ENCODE measurements at places on chromosomes 7 and 10.

GRCh38 chr7:55024776-55025175 is 6.0 kb downstream of the EGFR start:
- DNase-seq, result no peak

DNA sequence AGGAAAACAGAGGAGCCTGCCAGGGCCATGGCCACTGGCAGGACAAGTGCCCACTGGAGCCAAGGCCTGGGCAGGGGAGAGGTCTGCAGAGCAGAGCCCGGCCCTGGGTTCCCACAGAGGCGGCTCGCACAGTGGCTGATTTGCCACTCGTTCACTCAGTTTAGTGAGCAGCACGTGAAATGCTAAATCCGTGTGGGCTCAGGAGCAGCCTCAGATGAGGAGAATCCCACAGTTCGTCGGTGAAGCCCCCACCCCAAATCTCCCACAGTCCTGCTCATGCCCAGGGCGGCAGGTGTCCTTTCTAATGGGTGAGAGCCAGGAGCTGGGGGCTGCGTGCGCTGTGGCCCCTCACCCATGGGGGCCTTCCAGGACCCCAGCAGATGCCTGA is 107.7 kb upstream of the FAM20C start:
- no peak for DNase-seq

DNA sequence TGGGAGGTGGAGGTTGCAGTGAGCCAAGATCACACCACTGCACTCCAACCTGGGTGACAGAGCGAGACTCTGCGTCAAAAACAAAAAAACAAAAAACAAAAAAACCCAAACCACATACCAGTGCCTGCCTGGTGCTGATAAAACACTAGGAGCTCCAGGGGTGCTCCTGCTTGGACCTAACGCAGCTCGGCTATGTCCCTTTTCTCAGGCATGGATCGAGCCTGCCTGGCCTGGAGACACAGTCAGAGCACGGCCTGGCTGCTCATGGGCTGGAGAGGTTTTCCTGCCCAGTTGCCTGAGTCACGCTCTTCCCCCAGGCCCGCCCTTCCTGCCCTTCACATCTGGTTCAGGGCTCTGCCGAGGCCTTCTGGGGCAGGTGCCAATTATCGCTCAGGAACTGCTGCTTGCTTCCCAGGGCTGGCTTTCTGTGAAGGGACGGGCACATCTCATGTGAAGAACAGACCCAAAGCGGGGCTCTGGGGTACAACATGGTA is 12.6 kb upstream of the NPFFR1 start:
- DNase-seq, result no peak

DNA sequence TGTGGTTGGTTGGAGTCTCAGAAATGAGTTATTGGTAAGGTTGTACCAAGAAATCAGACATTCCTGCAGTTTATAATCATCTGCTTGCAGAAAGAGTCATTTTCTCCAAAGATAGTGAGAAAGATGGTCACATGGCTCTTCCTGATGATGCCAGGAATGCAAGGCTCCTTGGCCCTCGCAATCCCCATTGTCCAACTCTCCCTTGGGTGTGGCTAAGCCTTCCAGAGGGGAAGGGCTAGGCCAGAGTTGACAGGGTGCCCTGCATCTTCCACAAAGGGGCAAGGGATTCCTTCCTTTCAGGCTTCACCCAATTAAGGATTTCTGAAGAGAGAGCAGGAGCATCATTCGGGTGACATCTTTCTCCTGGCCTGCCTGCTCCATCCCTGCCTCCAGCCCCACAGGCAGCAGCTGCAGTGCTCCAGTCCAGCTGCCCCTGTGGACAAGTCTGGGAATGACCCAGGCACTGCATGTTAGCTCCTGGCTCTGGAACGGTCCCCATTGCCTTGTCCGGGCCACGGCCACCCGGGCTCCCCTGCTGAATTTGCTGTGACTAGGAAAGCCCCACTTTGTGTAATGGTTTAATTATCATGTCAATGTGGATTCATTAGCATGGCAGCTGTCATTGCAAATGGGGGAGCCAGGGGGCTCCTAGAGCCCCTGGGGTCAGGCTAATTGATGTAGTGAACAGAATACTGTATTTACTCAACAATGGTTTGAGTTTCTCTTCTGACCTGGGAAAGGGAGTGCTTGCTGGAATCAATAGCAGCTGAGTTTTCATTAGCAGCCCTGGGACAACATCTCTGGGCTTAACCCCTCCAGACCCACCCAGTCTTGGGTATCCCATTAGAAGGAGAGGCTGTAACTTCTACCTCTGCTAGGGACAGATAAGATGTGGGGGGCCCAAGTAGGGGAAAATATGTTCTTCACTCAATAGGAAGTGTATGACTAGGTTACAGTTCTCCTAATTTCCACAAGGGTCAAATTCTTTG is 112.6 kb upstream of the TBX20 start:
- no peak for DNase-seq

DNA sequence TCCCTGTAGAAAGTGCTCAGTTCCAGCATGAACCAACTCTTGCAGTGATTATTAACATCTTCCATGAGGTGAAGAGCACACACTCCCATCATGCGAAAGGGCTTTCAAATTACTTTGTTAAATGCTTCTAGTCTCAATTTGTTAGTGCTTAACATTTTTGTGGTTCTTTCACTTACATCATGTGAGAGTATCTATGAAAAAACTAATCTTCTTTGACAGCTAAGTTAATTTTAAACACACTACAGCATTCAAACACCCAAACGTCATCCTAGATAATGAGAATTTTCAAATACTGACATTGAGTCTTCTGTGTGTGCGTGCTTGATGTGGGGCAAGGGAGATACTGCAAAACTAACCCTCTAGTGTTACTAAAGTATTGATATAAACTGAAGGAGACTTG is 84.8 kb downstream of the ETV1 start:
- DNase-seq, result no peak

DNA sequence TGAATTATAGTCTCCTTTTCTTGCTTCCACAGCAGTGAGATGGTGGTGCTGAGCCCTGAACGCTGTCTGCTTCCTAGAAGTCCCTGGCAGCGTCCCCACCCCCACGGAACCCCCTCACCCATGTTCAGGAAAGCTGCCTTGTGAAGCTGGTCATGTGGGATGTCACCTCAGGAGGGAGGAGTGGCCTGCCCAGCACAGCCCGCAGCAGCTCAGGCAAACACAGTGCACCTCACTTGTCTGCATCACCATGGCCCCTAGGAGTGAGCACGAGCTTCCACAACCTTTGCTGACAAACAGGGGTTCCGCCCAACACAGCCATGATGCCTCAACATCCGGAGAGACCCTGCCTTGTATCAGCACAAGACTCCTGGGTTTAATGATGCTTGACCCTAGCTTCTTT is 508.9 kb downstream of the RPS24 start:
- DNase-seq, result no peak

GRCh38 chr7:42198974-42199668 is 37.9 kb downstream of the GLI3 start:
- no peak for DNase-seq

DNA sequence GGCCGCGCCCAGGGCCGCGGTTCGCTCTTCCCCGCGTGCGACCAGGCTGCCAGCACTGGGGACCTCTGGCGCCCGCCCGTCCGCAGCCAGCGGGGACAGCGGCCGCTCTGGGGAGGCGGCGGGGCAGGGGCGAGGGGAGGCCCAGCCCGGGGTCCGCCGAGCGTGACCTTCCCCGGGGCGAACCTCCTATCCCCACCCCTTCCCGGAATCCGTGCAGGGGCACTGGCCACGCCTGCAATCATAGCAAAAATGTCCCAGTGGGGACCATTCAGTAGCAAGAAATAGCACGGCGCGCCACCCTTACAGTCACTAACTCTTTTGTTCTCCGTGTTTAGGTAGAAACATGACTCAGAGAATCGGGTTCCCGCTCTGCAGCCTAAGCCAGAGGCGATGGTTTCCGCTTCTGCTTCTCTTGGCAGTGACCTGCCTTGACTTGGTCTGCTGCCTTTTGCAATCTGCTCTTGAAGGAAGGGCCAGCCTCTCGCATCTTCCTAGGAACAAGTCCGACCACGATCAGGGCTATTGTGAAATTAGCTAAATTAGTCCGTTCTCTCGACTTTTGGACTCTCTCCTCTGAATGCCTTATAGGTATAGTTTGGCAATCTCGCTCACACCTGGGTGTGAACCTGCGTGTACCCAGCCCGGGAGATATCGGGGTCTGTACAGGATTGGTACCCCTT is 79.3 kb upstream of the ACBD5 start:
- no peak for DNase-seq

- DNase-seq, result no peak
Measured at GRCh38 chr10:116612107-116612769, 8.5 kb upstream of the PNLIPRP2 start.

DNA sequence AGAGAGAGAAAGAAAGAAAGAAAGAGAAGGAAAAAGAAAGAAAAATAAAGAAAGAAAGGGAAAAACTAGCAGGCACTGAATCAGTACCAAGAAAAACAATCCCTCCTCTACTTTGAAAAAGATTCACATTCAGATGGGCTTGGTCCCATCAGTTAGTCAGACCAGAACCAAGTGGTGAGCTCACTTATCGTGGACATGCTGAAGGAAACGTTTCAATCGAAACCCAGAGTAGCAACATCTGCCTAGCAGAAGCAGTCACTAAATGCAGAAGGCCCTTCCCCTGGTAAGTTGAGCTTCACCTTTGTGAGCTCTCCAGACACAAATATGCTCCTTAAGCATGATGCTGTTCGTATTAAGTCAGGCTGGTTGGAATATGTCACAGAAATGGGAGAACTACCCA is 167.7 kb downstream of the TRIL start:
- no peak for DNase-seq

DNA sequence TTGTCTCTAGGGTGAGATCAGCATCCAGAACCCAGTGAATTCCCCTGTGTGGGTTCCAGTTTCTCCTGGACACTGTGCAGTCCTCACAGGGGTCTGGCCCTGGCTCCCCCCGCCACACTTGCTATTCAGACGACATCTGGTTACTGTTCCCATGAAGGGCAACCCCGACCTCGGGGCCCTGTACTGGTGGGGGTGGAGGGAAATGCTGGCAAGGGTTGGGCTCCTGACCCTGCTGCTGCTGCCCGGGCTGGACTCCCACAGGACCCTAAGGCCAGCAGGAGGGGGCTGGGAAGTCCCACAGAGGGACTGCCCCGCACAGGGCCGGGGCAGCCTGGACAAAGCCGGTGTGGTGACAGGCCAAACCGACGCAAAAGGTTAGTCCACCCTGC is 768 bp upstream of the CPA1 start:
- no peak for DNase-seq

DNA sequence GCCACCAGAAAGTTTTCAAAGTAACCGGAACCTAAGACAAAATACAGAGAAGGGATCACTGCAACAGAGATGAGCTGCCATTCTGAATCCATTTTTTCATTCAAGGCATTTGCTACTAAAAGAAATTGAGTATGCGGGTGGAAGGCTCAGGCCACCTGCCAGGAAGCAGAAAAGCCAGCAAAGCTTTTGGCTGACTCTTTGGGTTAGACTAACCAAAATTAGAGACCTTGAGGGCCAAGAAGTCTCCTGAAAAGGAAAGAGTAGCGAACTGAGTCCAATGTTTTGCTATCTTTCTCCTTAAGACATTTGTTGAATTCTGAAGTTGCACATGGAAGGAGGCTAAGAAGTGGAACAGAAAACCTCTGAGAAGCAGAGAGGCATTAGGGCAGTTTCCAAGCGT is 79.0 kb downstream of the FAS start:
- no peak for DNase-seq

GRCh38 chr7:77561352-77561751 is 24.3 kb downstream of the PTPN12 start:
- DNase-seq, result no peak

DNA sequence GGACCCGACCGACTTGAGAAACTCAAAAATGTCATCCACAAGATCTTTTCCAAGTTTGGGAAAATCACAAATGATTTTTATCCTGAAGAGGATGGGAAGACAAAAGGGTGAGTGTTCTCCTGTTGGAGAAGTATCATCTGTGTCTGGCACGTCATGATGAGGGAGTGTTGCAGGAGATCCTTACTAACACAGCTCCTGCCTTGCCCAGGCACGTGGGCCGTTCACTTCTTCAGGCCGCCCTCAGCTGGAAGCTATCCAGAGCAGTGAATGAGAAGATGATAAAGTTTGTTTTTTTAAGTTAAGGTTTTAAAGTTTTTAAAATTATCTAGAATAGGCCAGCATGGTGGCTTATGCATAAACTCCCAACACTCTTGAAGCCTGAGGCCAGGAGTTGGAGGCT is 6.2 kb downstream of the EIF3B start:
- DNase-seq, result no peak

GRCh38 chr10:116765648-116766081 is 23.3 kb upstream of the HSPA12A start:
- peak; percentile 34 for DNase-seq

- peak; percentile 15 for DNase-seq
Measured at GRCh38 chr10:110535958-110536891, 31.3 kb upstream of the SMC3 start.

- no peak for DNase-seq
Measured at GRCh38 chr10:5103481-5103880, 9.3 kb downstream of the AKR1C3 start.

DNA sequence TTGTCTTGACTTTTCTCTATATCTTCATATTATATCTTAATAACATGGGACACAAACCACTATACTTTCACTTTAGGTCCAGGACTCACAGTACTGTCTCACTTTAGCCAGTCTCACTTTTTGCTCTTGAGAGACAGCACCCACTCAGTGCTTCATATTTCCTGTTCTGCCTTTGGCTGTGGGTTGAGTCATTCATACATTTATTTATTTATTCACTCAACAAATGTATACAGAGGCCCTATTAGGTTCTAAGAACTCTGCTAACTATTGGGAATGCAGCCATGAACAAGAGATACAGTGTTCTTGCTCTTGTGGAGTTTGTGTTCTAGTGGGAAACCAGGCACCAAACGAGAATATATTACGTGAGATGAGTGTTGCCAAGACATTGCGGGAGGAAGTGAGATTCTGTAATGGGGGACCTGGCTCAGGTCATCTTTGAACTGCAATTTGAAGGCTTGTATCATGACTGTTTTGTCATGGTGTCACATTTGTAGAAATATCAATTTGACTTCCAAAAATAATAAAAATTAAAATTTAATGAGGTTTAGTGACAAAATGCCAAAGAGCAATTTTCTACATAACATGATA is 190.1 kb downstream of the SDHAF3 start:
- no peak for DNase-seq

GRCh38 chr10:104247513-104248146 is 7.1 kb upstream of the GSTO1 start:
- DNase-seq, result no peak

- DNase-seq, result no peak
Measured at GRCh38 chr10:68110027-68110426, 739 bp downstream of the MYPN start.

GRCh38 chr7:133044722-133045473 is 37.0 kb downstream of the CHCHD3 start:
- no peak for DNase-seq

- DNase-seq, result no peak
Measured at GRCh38 chr10:51030480-51030879, 43.8 kb upstream of the PRKG1 start.

GRCh38 chr7:158726277-158726807 is 21.7 kb upstream of the NCAPG2 start:
- DNase-seq, result no peak

- no peak for DNase-seq
Measured at GRCh38 chr7:98698976-98699375, 81.9 kb downstream of the NPTX2 start.

GRCh38 chr10:79285315-79286197 is 61.7 kb upstream of the PPIF start:
- DNase-seq, result no peak

GRCh38 chr7:140079121-140079536 is 16.4 kb upstream of the PARP12 start:
- no peak for DNase-seq
